Kasumi-1 (cell line): ENCODE measurements at places on chromosomes 4 and X.

DNA sequence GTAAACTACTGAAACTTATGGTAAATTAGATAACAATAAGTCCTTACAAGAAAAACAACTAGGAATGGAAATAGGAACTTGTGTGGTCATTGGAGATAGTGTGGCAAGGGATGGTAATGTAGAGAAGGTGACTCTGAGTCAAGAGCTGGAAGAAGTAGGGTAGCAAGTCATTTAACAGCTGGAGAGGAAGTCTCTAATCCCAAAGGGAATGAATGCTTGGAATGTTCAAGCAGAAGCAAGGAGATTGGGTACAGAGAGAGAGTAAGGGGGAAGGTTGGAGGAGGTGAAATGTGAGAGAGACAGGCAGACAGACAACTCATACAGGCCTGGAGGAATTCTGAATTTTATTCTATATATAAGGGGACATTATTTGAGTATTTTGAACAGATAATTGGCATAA is 260.6 kb upstream of the MAD2L1 start:
- no peak for DNase-seq

DNA sequence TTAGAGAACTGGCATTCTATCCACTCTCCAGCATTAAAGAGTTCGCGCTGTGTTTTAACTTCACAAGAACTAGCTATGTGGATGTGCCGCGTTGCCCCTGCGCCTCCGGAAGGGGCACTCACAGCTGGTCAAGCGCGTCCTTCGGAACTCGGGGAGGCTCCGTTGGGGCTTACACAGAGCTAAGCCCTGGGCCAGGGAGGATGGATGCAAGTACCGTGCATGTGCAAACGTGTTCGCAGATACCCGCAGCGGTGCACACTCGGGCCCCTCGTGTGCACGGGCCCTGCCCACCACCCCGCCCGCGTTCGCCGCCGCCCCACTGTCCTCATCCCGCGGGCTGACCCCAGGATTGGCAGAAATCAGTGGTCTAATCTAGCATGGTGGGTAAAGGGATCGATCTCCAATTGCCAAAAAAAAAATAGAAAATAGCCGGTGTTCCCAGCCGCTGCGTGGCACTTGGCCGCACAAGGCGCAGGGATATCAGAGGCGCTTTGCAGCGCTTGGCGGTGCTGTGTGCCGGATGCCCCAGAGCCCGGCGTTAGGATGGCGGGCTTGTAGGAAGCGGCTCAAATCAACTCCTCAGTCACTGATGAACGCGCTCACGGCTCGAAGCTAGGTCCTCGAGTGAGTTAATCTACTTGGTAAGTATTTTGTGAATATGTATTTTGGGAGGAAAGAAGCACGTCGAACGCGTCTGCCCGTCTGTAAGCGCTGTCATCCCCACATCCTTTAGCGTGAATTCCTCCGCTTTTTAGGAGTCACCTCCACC is 989 bp upstream of the PCDH10 start:
- peak; percentile 7 for DNase-seq

DNA sequence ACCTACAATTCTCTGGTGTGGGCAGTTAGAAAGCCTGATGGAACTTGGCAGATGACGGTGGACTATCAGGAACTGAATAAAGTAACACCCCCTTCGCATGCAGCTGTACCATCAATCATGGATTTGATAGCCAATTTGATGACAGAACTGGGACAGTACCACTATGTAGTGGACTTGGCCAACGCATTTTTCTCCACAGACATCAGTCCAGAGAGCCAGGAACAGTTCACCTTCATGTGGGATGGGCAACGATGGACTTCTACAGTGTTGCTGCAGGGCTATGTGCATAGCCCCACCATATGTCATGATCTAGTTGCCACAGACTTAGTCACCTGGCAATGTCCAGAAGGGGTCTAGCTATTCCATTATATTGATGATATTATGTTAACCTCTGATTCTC is 54.5 kb upstream of the CCDC149 start:
- no peak for DNase-seq

DNA sequence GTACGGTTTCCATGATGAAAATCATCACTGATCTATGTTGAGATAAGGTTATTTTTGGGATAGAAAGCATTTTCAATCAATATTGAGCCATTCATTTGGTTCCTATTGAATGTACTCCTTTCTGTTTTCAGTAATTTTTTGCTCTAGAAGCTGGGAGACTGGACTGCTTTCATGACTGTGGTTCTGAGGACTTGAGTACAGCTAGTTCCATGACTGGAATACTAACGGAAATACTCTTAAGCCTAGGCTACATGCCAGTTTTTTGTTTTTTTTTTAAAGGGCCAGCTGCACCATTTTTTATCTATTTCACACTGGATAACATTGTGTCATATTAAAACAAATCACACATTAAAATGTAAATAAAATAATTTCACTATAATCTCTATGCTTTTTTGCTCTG is 16.7 kb downstream of the PRR32 start:
- DNase-seq = no peak

DNA sequence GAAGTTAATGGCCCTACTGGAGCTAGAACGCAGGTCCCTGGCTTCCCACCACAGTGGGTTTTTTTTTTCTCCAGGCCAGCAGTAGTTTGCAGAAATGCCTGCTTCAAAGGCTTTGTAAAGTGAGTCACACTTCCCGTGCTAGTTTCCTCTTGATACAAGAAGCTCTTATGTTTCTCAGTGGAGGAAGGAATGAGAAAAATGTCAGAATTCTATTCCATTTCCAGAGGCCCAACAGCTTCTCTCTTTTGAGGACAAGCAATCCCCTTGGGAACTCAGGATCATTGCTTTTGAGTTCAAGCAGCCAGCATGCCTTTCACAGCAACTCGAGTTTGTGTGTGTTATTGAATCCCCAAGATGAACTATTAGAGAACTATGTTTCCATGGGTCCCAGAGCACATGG is 134.3 kb downstream of the GUCY2F start:
- peak; percentile 62 for DNase-seq

DNA sequence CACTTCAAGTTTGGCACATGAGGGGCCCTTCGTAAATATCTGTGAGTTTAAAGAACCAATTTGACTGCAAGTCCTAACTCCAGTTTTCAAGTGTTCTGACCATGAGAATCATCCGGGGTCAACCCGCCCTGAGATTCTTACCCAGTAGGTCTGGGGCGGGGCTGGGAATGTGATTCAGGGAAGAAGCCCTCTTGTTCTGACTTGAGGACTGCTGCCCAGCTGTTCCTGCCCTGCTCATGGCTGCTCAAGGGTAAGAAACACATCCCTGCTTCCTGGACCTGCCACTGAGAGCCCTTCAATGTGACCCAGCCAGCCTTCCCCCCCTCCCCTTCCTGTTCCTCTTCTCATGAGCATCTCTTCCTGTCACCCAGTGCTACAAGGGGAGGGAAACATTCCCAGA is 92.7 kb upstream of the PGRMC2 start:
- DNase-seq = no peak

GRCh38 chr4:175509320-175509719 is 302.7 kb downstream of the GPM6A start:
- no peak for DNase-seq

- no peak for DNase-seq
Measured at GRCh38 chrX:108309144-108309543, 129.1 kb downstream of the COL4A6 start.

DNA sequence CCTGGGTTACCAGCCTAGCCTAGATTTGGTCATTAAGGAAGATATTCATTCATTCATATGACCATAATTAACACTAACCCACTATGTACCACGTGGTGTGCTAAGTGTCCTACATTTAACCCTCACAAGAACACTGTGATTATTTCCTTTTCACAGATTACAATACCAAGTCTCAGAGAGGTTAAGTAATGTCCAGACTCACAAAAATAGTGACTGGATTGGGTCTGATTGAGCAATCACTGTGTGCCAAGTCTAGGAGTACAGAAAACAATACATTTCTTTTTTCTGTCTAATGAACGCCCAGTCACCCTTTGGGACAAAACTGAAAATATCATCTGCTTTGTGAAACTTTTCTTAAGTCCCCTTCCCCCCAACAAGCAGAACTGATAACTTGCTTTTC is 7.6 kb upstream of the DLG3 start:
- no peak for DNase-seq

DNA sequence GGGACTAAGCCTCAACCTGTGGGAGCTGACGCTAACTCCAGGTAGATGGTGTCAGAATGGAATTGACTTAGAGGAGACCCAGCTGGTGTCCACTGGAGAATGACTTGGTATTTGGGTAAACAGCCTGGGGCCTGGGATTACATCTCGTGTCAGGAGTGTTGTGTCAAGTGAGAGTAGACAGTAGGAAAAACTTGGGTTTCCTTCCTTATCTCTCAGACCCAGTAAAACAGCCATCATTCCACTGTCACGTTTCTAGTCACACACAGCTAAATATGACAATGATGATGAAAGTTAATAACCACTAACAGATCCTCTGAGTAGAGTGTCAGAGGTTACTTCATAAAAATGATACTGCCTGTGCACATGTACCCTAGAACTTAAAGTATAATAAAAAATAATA is 13.8 kb downstream of the ZNF674 start:
- no peak for DNase-seq

DNA sequence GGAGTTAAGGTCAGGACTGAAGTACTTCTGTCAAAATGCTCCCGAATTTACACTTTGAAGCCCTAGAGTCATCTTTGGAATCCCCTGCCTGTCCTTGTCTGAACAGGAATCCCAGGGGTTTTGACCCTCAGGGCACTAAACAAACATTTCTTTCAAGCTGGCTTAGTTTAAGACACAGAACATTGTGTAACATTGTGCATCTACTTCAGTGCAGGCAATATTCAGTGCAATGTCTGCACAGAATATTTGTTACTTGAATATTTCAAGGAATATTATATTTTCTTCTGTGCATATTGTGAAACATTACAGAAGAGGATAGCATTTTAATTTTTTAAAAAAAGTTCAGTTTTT is 763.4 kb downstream of the PCDH18 start:
- no peak for DNase-seq

DNA sequence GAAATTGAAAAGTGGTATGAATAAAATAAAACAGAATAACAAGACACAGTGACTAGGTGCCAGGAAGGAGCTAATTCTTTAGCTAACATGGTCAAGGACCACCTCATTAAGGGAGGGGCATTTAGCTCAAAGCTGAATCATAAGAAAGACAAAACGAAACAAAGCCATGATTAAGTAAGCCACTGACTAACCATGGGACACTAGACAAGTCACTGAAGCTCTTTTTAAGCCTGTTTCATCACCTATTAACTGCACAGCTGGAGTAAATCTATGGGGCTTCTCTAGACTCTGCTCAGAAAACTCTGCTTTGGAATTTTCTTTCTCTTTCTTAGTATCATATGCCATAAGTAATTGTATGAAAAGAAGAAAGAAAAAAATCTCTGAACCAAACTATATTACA is 49.8 kb upstream of the C1QTNF7 start:
- no peak for DNase-seq
